IMR-90 (cell line): ENCODE measurements at places on chromosomes 7 and 10. TPM values are rescaled to one million over a fixed set of nuclear protein-coding genes. Genes with fewer than 3 reads are reported as not detected.

- DNase-seq, result no peak
Observed at GRCh38 chr7:132450696-132451095, 125.6 kb downstream of the PLXNA4 start.

- DNase-seq, result no peak
Observed at GRCh38 chr10:107371801-107372200, 207.3 kb upstream of the SORCS1 start.

DNA sequence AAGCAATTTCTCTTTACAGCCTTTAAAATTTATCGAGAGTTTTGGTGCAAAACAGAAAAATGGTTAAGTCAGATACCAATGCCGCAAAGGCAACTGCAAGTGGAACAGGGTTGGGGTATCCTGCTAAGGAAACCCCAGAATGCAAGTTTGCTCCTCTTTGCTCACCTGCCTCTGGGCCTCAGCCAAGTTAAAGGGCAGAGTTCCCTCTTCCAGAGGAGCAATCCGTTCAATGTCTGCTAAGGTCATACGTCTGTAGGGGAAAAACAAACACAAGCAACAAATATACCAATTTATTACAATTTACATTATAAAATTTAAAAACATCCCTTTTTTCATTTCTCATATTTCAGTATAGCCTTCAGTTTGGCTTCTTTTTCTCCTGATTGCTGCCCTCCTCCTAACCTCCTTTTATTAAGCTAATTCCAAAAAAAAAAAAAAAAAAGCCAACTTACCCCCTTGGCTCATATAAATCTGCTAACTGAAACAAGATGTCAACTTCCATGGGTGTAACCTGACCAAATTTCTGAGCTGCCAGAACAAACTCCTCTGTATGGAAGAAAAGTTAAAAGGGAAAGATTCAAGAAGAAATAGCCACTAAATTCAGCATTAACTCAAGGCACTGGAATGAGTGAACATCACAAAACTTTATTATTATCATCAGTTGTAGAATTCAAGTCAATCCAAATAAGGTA lies 132.6 kb downstream of the SLC25A13 start:
- no peak for DNase-seq

GRCh38 chr10:131644289-131644688 lies 256.5 kb upstream of the PPP2R2D start:
- no peak for DNase-seq

DNA sequence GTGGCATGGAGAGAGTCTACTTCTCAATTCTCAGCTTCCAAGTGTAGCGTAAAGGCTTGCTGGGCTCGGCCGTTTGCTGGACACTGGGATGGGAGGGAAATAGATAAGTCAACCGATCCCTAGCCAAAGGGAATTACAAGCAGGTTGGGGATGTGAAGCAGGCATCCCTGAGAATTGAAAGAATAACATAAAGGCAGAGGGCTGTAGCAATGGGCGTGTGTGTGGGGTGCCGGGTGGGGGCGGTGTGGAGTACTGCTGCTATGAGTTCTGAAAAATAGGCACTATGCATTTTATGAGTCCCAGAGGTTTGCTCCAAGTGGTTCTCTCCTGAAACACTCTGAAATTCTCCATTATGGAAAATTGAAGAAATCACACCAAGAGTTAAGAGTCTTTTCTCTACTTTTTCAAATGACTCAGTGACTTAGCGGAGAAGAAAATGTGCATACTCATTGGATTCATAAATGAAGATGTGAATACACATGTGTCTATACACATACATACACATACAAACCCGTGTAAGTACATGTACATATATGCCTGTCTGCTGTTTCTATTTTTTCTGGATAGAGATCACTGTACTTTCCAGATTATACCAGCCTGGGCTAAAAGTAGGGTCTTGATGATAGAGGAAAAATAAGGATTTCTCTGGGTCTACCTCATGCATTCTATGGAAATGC lies 65.4 kb downstream of the ADRA2A start:
- DNase-seq, result no peak

RINT1 gene
- polyA plus RNA-seq, result 13.0 and 15.9 TPM in 2 replicates

KAT6B gene
- 8.1 and 8.8 TPM in 2 replicates for polyA plus RNA-seq

GRID2IP gene
- not detected in 2 replicates for polyA plus RNA-seq

SPDYE1 gene
- polyA plus RNA-seq, result not detected in 2 replicates
